ENCODE measurements at places on chromosomes 3 and 15.

DNA sequence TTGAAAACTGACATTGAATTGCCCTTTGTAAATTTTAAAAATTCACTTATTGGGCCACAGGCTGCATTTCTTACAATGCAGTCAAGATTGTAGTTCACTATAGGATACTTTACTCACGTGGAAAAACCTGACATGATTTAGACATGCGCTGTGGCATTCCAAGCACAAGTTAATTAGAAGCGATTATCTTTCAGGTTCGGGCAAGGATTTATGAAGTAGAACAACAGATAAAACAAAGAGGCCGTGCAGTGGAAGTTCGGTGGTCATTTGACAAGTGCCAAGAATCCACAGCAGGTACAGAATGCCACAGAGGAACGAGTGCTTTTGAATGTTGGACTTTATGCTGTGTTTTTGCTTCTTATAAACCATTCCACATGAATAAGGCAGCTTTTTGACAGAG, 37.8 kb downstream of the GPR171 start:
- DNase-seq: no peak
- H3K36me3 ChIP-seq: peaks cover 12% of the 10 kb centered on the region
- peaks cover 3% of the 10 kb centered on the region for H3K4me1 ChIP-seq

- peaks cover under 1% of the 10 kb centered on the region for H3K36me3 ChIP-seq
- DNase-seq: no peak
- no peak overlapping the region for H3K4me3 ChIP-seq
- H3K27me3 ChIP-seq: no peaks in the 10 kb centered on the region
- H3K4me1 ChIP-seq: peaks cover 2% of the 10 kb centered on the region
- H3K27ac ChIP-seq: no peak overlapping the region
Measured at GRCh38 chr3:168431491-168431890, 335.8 kb upstream of the GOLIM4 start.

DNA sequence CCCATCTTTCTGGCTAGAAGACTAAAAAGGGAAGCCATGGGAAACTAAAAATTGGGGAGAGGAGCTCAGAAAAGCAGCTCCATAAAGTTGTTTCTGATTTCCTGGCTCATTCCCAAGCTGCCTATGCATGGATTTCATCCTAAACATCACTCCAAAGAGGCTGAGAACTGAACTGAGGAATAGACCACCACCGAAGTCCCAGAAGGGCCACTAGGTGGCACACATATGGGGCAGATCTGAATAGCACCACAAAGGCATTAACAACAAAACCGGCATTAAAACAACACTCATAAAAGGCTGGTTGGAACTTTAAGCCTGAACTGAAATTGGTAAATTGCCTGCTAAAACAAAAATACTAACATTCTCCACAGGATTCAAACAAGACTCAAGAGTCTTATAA, 106.3 kb downstream of the PLD1 start:
- no peaks in the 10 kb centered on the region for H3K36me3 ChIP-seq
- H3K4me1 ChIP-seq: peaks cover 2% of the 10 kb centered on the region
- no peak for DNase-seq
- no peak overlapping the region for H3K4me3 ChIP-seq
- H3K27ac ChIP-seq: no peak overlapping the region

- H3K27me3 ChIP-seq: no peaks in the 10 kb centered on the region
- DNase-seq: no peak
- no peak overlapping the region for H3K4me3 ChIP-seq
- no peak overlapping the region for H3K27ac ChIP-seq
- H3K4me1 ChIP-seq: peaks cover 19% of the 10 kb centered on the region
- no peaks in the 10 kb centered on the region for H3K36me3 ChIP-seq
Measured at GRCh38 chr3:12957339-12957738, 115.9 kb downstream of the IQSEC1 start.

DNA sequence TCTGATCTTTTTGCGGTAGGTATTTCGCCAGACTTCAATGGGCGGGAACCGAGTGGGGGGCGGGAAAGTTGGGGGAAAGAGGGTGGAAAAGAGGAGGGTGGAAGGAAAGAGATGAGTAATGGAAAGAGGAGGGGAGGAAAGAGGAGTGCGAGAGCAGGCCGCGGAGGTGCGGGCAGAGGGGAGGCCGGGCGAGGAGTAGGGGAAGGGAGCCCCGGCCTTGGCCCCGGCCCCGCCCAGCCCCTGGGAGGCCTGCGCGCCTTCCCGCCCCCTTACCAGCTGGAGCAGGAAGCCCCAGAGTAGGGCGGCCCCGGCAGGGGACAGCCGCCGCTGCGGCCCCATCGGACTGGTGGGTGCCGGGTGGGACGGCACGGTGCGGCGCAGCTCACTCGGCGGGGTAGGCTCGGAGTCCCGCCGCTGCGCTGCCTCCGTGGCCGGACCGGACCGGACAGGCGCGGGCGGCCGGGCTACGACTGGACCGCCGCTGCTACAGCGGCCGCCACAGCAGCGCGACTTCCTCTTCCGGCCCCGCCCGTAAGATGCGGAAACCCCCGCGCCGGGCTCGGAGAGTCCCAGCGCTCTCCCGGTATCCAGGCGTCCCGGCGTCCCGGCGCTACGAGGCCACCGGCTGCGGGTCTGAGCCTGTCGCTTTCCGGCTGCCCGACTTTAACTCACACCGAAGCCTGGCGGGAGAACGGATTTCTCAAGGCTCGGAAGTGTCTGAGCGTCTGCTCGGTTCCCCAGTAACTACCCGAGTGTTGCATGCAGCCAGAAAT, at the start of gene SPPL2A:
Gene SPPL2A, minus strand, starts transcription at position 512 of the 773 bp plus-strand sequence. Its CDS starts 173 bp downstream, at position 339.
- H3K4me1 ChIP-seq: no peaks in the 10 kb centered on the region
- H3K27ac ChIP-seq: peak within 1 kb of the TSS; percentile 71
- H3K27me3 ChIP-seq: no peaks in the 10 kb centered on the region
- H3K4me3 ChIP-seq: peak within 1 kb of the TSS; percentile 91

- H3K36me3 ChIP-seq: no peaks in the 10 kb centered on the region
- no peaks in the 10 kb centered on the region for H3K27me3 ChIP-seq
- H3K4me3 ChIP-seq: no peak overlapping the region
- DNase-seq: no peak
- peak overlapping the region; percentile 51 for H3K27ac ChIP-seq
Measured at GRCh38 chr3:155704061-155704460, 40.8 kb downstream of the PLCH1 start.

All from neuronal stem cell (in vitro differentiated cells).